Astrocyte (in vitro differentiated cells and primary cell): ENCODE measurements at places on chromosomes 6 and 20. TPM values are rescaled to one million over a fixed set of nuclear protein-coding genes. Genes with fewer than 3 reads are reported as not detected.

The RRAGD gene
- 3.8 and 5.2 TPM in 2 replicates for total RNA-seq

The VTA1 gene
- 65.3 and 72.4 TPM in 2 replicates for total RNA-seq

GRCh38 chr6:84556541-84557335 lies 207.7 kb downstream of the TBX18 start:
- no peak for DNase-seq
- no peak overlapping the region for H3K27ac ChIP-seq
- H3K4me1 ChIP-seq: no peaks in the 10 kb centered on the region
- no peaks in the 10 kb centered on the region for H3K36me3 ChIP-seq
- H3K4me3 ChIP-seq: no peak overlapping the region
- H3K27me3 ChIP-seq: no peaks in the 10 kb centered on the region

The OXT gene
- not detected in 2 replicates for total RNA-seq

DNA sequence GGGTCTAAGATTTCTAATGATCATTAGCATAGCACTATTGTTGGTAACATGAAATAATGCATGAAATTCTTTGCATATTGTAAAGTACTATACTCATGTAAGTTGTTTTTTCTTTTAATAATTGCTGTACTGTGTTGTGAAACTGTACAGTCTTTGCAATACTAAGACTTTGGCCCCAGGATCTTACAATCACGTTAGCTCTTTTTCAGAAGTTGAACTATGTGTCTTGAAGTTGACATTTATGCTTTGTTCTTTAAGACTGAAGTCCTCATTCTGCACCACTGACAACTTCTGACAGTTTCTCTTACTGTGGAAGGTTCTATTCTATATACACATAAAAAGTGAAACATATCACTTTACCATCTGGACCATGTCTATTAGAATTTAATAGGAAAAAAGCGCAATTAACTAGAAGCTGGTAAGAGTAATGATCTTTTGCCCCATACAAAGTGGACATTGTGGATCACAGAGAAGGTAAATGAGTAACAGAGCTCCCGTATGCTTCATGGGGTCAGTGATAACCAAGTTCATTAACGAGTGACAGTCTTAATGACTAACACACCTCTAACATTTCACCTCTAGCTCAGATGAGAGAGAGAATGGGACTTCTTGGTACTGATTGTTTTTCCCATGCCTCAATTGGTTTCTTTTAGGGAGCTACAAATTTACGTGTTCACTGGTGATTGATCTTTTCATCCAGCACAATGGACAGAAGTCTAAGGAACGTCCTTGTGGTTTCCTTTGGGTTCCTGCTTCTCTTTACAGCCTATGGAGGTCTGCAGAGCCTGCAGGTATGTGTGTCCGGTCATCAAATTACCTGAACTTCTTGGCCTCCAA lies at the start of gene UNC93A:
UNC93A (plus strand) TSS at position 530 of the 837 bp plus-strand sequence; CDS start at position 705, 175 bp downstream.
- no peak within 1 kb of the TSS for H3K4me3 ChIP-seq
- no peaks in the 10 kb centered on the region for H3K36me3 ChIP-seq
- no peaks in the 10 kb centered on the region for H3K4me1 ChIP-seq
- no peak within 1 kb of the TSS for H3K27ac ChIP-seq
- DNase-seq: no peak

GRCh38 chr20:6165346-6165745 lies 42.5 kb upstream of the FERMT1 start:
- H3K4me3 ChIP-seq: no peak overlapping the region
- H3K4me1 ChIP-seq: no peaks in the 10 kb centered on the region
- H3K36me3 ChIP-seq: no peaks in the 10 kb centered on the region
- H3K27me3 ChIP-seq: no peaks in the 10 kb centered on the region
- no peak overlapping the region for H3K27ac ChIP-seq

GRCh38 chr6:12051861-12052368 lies 39.8 kb downstream of the HIVEP1 start:
- H3K4me1 ChIP-seq: no peaks in the 10 kb centered on the region
- DNase-seq: peak; percentile 59
- no peak overlapping the region for H3K4me3 ChIP-seq
- no peaks in the 10 kb centered on the region for H3K36me3 ChIP-seq

The MEP1A gene
- total RNA-seq: not detected in 2 replicates
